ENCODE measurements at places on chromosomes 1 and 21.

- DNase-seq: no peak
These were observed 251.6 kb upstream of the DUSP10 start for GRCh38 chr1:221993444-221993948.

- no peak for DNase-seq
These were observed 97.8 kb upstream of the LPGAT1 start for GRCh38 chr1:211928290-211928801.

DNA sequence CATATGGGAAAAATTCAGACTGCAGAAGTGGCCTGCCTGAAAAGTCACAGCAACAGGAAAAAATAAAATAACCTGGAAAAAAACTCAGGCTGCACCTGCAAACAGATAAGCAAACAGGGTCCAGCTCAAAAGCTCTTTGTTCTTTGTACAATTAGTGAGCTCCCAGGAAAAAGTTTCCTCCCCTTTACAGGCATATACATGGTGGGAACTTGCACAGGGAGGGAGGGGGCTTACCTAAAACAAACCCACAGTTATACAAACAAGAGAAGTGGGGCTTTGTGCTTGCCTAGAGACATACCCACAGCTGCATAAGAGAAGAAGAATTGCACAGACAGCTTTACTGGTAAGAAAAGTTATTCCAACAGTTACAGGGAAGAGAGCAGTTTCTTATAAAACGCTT, 31.7 kb upstream of the COG2 start:
- no peak for DNase-seq

DNA sequence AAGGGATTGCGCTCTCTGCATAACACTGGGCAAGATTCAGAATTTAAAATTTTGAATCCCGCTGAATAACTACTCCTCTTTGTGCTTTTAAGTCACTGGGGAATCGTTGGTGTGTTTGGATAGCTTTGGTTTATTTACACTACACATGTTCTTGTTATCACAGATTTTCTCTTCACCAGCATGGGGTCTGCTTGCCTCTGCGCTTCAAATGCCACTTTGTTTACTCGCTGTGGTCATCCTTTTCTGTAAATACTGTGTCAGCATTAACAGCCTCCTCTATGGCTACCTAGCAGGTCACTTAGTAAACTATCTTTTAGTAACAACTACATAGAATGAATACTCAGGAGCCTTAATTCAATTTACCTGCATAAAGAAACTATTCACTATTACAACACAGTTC, 14.4 kb upstream of the KCNH1 start:
- DNase-seq: no peak

- DNase-seq: no peak
These were observed 59.2 kb downstream of the B3GALT5 start for GRCh38 chr21:39671986-39672385.

GRCh38 chr1:89453123-89453972, 71.3 kb upstream of the LRRC8B start:
- no peak for DNase-seq

- no peak for DNase-seq
These were observed 4.0 kb upstream of the ASPM start for GRCh38 chr1:197150336-197151005.

DNA sequence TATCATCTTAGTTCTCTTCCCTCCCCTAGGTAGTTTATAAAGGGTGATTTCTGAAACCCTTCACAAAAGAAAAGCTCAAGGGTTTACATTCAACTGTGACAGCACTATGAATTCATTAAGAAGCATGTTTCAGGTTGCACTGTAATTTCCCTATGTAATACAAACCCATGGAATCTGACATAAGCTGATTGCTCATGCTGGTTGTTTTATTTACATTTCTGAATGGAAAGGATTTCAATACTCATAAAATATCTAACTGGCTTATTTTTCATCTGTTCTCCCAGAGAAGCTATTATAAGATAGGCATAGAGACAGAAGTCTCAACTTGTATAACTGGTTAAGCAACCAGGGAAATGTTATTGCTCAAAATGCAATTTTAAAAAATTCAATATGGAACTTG, 20.5 kb downstream of the WNT2B start:
- DNase-seq: no peak

- no peak for DNase-seq
These were observed 123.6 kb upstream of the RUNX3 start for GRCh38 chr1:25053576-25054250.

DNA sequence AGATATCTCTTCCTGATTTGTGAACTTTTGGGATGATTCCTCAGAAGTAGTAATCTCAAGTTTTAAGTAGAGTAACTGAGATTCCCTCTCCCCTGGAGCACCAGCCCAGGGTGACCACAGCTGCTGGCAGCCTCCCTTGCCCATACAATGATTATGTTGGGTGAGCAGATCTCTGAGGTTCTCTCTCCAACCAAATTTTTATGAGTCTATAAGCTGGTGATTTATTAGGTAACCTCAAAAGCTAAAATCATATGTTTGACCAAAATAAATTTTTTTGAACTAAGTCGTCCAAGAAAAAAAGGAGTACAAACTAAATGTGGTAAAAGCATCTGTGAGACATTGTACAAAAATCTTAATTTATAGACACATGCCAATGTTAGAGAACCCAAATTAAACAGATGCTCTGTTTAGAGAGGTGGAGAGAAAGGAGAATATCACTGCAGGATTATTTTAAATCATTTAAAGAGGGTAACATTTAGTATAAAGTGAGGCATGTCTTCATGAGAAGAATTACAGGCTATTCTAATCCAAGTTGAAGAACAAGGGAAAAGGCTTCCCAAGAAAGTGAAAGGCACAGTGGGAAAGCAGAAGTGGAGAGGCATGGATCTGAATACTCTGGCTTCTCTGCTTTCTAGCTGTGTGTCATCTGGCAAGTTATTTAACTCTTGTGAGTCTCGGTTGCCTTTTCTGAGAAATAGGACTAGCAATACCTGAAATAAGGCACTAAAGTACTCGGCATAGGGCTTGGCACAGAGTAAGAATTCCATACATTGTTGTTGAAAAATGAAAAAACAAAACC, 2.5 kb downstream of the AKNAD1 start:
- no peak for DNase-seq

DNA sequence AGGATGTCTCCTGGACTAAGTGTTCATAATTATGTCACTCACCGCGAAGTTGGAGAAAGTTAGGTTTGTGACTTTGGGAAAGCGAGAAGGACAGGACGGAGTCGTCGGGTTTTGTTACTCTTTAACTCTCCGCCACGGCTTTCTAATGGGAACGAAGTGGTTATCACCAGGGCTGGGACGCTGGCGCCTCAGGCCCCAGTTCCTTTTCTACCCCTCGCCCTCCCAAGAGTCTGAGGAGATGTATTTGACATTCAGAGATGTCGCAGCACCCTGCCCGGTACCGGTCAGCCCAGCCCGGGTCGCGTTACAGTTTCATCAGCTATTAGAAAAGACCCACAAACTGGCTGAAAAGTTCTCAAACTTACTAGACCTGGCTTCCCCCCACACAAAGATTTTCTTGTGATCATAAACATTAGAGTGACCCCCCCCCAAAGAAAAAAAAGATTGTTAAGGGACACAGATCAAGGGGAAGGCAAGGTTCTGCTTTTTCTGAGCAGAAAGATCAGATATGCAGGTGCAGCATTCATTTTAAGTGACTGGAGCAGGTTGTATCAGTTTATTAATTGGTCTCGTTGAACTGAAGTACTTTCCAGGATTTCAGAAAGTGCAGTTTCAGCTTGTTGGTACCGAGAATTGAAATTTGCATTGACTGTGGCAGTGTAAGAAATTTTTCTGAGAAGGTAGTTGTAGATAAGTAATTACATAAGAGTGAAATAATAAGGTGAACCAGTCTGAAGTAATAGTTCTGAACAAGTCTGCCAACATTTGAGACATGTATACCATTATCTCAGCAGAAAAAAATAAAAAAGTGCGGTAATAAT, 859 bp upstream of the ZBTB18 start:
- DNase-seq: peak; percentile 5

DNA sequence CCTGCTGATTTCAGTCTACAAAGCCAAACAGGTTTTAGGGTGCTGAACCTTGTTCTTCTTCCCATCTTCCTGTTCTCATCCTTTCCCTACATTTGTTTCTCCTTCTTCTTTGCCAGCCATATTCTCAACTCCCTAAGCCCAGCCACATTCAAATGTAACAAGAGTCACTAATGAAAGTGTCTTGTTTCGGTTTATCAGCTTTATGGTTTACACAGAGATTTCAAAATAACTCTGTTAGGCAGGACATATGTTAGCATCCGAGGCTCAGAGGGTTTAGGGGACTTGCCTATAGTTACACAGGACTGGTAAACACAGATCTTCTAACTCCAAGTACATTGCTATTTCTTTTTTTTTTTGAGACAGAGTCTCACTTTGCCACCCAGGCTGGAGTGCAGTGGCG, 61.3 kb downstream of the NDUFS5 start:
- DNase-seq: no peak

DNA sequence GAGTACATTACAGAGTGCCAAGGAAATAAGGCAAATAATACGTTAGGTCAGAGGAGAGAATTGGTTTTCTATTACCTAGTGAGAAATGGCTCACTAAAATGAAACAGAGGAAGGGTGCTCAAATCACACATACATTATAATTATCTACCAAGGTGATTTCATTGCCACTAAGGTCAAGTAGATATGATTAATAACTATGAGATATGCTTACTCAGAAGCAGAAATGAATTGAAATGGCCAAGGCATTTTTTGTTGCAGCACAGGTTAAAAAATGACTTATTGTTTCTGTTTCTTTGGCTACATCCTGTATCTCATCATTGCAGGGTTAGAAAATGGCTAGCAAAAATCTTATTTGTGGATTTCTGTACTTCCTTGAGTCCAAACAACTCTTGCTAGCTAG, 154.5 kb upstream of the GORAB start:
- no peak for DNase-seq

GRCh38 chr1:179187735-179188471, 41.6 kb downstream of the ABL2 start:
- DNase-seq: no peak

GRCh38 chr1:233357595-233358397, 30.3 kb downstream of the MAP3K21 start:
- DNase-seq: no peak

DNA sequence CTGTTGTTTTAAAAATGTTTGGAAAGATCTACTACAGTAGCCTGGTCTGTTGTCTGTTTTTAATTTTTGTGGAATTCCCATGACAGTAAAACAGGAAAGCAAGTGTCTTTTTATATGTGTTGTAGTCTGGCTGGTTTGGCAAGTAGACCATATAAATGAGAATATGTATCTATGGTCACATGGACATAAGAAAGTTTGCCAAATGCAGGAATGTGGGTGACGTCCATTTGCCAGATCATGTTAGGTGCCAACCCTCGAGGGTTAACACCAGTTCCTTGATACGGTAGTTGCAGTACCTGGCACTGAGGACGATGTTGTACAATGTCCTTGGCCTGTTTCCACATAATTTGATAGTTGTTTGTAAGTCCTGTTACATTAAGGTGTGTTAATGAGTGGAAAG, 6.2 kb downstream of the DAP3 start:
- DNase-seq: peak; percentile 4

GRCh38 chr1:224492632-224493031, 58.0 kb upstream of the WDR26 start:
- DNase-seq: no peak

All from lung microvascular endothelial cell (primary cell).